Gastroesophageal sphincter (tissue), 4 donors: ENCODE measurements at places on chromosomes 12 and 14. TPM values are rescaled to one million over a fixed set of nuclear protein-coding genes. Genes with fewer than 3 reads are reported as not detected.

SDR9C7 gene
- total RNA-seq, result not detected

CLEC2A gene
- not detected for total RNA-seq

SELPLG gene
- total RNA-seq, result 3.6 TPM

SIX4 gene
- 2.0 TPM for total RNA-seq

RPL10L gene
- not detected for total RNA-seq

NPAS3 gene
- total RNA-seq, result 2.3 TPM

FRS2 gene
- total RNA-seq, result 61.8 TPM

IPO4 gene
- total RNA-seq, result 29.5 TPM

RNASE7 gene
- not detected for total RNA-seq

ITGB7 gene
- total RNA-seq, result 0.40 TPM

ERGIC2 gene
- total RNA-seq, result 111 TPM

BTG1 gene
- 33.7 TPM for total RNA-seq

WSCD2 gene
- 26.3 TPM for total RNA-seq

CEP128 gene
- total RNA-seq, result 3.8 TPM

MBD6 gene
- 22.6 TPM for total RNA-seq
